HFFc6 (cell line): ENCODE measurements at places on chromosomes 1 and 21.
A peak's percentile ranks its signal among the peaks of the same experiment; 100 is the strongest.

DNA sequence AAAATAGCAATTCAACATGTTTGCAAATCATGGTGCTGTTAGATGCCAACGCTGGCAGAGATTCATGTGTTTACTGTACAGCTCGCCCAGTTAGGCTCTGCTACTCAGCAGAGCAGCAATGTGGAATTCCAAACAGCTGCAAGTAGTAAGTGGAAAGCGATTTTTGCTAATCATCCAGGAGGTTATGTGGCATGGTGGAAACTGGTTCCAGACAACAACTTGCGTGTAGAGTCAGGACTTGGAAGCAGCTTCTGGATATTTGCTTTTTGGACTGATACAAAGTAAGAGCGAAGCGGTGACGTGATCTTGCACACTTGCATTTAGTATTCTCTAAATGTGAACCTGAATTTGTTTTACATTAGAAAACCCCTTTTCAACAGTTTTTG lies 27.1 kb upstream of the HHAT start:
- peak; percentile 17 for DNase-seq

DNA sequence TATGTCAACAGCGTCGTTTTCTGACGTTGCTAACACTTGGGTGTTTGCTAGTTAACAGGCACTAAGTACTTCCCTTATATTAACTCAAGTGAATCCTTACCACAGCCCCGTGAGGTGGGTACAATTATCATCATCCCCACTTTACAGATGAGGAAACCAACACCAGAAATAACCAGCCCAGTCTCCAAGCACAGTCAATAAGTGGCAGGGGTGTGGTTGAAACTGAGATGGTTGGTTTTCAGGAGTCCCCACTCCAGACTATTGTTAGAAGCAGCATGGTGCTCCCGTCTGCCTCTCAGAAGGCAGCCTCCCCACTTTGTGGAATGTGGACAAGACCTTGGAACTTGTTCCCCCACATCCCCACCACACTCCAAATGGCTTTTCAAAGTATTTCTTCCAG lies 45.7 kb upstream of the ACOT11 start:
- DNase-seq: no peak

GRCh38 chr1:8409106-8409505 lies 91.2 kb downstream of the SLC45A1 start:
- DNase-seq: peak; percentile 72

DNA sequence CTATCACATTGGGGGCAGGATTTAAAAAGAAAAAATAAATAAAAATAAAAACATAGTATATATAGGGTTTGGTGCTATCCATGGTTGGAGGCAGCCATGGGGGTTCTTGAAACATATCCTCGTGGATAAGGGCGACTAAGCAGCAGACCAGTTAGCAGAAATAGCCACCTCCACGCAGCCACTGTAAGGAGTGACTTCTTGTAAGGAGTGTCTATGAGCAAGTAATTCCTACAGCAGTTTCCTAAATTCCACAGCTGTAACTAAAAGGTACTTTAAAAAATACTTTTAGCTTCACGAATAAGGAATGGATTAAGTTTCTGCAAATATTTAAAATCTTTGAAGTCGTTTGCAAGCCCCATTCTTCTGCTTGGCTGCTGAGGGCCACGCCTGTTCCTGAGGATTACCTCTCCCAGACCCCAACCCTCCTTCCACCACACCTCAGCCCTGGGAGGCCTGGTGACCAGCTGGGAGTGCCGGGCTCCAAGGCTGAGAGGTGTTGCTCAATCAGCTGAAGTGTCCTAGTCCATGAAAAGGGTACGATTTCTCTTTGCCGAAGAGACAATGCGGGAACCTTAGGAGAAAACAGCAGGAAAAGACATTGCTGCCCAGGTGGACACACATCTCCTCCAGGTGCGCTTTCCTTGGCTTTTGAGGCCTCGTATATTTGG lies 115.3 kb downstream of the ADSS2 start:
- no peak for DNase-seq

DNA sequence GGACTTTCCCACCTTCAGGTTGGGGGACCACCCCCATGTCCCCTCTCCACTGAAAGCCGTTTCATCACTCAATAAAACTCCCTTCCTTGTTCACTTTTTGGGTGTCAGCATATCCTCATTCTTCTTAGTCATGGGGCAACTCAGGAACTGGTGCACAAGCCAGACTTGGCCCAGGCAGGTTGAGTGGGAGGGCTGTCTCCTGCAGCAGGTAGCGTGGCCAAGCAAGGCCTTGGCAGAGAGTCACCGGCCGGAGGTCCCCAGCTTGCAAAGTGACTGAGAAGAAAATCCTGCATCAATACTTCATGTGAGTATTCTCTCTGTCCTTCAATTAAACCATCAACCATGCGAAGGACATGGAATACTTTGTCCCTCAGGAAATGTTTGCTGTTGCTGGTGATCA lies 148.9 kb downstream of the RHOU start:
- no peak for DNase-seq

DNA sequence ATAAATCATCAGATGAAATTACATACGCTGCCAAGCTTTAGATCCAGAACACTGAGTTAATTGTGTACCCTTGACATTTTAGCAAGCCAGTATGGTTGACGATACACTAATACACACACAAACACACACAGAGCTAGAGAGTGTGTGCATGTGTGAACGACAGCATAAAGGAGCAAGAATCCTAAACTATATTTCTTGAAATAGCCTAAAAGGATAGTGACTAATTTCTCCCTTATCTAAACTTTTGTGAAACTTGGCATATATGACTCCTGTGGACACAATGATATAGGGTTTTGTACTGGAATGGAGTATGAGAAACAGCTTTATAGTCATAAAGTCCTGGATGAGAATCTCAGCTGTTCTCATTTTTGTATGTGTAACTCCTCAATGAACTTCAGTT lies 65.1 kb upstream of the DMRTA2 start:
- no peak for DNase-seq

GRCh38 chr1:2014741-2015735 lies 4.1 kb upstream of the GABRD start:
- no peak for DNase-seq

- no peak for DNase-seq
These were observed 9.9 kb upstream of the GALNT2 start for GRCh38 chr1:230057100-230057499.

- peak; percentile 13 for DNase-seq
These were observed 2.3 kb downstream of the LRRC8D start for GRCh38 chr1:89822999-89823628.

- no peak for DNase-seq
These were observed 55.0 kb downstream of the SLX9 start for GRCh38 chr21:44994695-44995342.

DNA sequence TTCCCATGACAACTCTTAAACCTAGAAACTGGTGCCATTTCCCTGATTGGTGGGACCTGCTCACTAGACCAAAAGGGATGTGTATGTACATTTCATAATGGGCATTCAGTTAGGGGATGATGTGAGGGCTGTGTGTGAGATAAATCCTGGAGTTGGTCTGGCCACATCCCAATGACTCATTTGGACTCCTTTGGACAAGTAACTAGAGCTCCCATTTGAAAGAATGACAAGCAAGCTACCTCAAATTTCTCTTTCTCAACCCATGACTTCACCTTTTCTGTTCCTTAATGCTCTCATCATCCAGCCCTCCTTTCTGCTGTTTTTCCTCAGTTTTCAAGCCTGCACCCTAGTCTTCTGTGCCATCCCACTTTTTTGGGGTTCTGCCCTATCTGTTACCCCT lies 27.9 kb downstream of the EBNA1BP2 start:
- DNase-seq: no peak

DNA sequence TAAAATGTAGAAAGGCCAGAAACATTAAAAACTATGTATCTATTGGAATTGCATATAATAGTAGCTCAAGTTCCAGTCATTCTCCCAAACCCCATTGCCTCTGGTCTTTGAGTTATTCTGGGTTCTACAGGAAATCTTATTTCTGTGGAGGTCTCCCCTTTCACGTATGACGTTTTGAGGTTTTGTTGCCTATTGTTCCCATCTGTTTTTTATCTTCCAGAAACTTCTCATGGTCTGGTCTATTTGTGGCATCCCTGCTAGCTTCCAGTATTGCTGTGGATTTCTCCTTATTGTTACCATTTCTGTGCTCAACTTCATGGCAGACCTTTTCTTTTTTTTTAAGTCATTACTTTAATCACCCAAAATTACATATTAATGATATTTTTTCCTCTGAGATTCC lies 43.3 kb downstream of the DTL start:
- no peak for DNase-seq

DNA sequence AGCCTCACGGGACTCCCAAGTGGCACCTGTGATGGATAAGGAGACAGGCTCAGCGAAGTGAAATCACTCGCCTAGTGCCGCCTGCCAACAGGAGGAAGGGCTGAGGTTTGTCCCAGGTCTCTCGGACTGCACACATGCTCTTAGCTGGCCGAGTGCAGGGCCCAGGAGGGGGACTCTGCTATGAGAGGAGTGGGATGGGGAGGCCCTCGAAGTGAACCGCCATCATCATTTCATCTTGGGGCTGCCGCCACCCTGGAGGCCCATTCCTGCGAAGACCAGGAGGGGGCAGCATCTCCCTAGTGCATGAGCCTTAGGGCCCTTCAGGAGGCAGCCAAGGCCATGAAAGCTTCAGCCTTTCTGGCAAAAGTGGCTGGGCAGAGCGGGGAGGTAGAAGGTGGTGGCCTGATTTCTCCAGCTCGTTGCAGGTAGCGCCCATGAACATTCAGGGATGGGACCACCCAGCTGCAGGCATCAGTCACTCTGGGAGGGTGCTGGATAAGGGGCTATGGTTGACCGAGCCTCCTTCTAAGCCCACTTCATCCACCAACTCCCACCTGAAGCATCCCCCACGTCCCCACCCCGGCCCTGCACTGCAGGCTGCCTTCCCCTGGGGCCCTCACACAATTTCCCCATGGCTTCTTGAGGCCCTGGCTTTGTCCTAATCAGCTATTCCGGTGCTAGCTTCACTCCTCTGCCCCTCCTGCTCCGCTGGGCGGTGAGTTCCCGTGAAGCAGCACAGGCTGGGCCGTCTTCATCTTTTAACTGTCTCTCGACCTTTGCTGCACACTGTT lies 17.2 kb upstream of the RASSF5 start:
- DNase-seq: peak; percentile 49

DNA sequence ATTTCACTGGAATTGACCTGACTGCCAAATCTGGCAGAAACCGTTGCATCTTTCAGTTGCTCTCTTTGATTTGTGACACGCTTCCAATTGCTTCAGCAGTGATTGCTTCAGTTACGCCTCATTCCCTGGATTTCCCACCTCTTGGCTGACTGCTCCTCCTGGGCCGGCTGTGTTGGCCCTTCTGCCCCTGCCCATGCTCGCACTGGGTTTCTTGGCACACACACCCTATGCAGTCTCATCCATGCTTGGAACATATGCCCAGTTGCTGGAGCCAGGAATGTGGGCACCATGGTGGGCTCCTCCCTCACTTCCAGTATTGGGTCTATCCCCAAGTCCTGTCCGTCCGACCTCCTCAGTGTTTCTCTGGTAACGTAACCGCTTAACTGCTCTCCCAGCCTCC lies 2.2 kb upstream of the ZBTB21 start:
- no peak for DNase-seq
